ENCODE measurements at places on chromosomes 11 and 22.

DNA sequence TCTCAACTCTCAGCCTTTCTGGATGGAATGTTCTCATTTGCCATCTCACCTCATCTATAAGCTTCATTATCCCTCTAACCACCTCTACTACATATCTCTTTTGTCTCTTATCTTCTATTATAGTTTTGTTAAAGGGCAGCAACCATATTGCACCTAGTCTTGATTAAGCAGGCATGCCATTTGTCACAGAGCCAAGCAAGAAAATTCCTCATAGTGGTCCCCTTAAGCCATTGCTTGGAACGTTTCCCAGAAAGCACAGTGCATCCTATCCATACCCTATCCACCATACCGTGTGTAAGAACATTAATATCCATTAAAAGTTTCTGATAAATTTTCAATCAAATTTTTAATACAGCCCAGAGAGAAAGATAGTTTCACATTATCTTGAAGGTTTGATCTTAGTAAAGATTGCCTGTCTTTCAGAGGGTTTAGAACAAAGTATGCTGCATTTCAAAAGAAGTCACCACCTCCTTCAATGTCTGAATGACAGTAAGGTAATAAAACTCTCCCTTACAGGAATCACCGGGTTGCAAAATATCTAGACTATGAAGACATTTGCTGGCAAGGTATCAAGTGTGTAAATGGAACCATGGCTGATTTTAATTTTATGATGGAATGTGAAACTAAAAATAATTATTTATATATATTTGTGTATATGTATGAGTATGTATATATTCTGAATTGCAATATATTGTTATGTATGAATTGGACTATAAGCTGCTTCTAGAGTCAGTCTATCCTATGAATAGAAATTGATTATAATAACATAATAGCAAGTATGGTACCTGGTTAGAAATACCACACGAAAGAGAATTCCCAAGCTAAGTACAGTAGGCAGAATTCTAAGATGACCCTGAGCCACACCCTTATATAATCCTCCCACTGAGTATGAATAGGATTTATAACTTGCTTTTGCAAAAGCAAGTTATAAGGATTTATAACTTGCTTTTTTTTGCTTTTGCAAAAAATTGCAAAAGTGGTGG lies 1296.3 kb downstream of the LRRC4C start:
- no peak for DNase-seq

DNA sequence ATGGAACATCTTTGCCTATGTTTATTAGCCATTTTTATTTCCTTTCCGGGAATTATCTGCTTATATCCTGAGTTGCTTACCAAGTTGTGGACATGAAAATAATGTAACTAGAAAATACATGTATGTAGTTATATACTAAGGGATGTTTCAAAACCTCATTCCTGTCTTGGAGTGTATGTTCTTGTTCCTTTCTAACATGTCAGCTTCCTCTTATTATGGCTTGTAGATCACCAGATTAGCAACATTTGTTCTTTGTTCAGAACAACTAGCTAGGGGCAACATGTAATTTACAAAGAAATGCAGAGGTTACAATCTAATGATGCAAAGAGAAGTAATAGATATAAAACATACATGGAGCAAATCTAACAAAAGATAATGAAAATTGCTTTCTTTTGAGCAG lies 13.1 kb upstream of the TMEM123 start:
- no peak for DNase-seq

DNA sequence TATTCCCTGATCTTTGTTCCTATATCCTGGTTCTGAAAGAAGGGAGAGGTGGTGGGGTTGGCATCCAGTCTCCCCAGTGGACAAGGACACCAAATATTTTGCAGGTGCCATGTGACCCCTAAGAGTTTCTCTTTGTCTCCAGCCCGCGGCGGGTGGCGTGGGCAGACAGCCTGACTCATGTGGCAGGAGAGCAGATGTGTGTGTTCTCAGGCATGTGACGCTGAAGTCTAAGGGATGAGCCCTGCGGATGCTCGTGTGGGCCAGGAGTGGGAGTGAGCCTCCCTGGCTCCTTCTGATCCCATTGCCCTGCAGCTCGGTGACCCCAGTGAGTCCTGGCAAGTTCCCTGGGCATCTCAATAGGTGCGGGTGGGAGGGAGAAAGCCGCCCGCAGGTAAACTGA lies 94.8 kb upstream of the TBCEL start:
- no peak for DNase-seq

- DNase-seq = no peak
These were observed 8.9 kb downstream of the BRSK2 start for GRCh38 chr11:1398528-1399235.

DNA sequence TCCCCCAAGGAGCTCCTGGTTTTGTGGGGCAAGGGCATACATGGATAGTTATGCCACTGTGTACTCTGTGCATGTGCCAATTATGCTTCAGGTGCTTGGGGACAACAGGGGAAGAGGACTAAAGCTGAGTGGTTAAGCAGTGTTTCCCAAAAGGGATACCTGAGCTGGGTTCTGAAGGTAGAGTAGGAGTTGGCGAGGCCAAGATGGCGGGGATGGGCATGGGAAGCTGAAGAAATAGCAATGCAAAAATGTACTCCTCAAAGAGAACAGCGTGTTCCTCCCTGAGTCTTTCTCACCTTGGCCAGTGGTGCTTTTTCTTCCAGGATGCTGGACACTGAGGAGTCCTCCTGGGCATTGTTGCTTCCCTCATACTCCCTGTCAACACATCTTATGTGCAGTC lies 90.0 kb upstream of the LARGE1 start:
- DNase-seq = no peak

DNA sequence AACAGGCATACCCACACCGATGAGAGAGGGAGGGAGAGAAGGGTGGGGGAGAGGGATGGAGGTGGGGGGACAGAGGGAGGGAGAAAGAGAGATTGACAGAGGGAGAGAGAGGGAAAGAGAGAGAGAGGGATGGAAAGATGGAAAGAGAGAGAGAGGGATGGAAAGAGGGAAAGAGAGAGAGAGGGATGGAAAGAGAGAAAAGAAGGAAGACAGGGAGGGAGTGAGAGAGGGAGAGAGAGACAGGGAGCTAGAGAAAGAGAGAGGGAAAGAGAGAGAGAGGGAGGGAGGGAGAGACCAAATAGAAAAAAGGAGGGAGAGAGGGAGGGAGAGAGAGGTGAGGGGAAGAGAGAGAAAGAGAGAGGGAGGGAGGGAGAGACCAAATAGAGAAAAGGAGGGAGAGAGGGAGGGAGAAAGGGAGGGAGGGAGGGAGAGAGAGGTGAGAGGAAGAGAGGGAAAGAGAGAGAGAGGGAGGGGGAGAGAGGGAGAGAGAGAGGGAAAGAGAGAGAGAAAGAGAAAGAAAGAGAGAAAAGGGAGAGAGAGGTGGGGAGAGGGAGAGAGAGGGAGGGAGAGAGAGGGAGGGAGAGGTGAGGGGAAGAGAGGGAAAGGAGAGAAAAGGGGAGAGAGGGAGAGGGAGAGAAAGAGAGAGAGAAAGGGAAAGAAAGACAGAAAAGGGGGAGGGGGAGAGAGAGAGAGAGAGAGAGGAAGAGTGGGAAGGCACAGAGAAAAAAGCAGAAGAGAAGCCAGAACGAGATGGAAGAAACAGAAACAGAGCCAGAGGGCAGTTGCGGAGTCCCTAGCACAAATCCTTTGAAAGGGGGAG lies 23.8 kb downstream of the MB start:
- DNase-seq = no peak

DNA sequence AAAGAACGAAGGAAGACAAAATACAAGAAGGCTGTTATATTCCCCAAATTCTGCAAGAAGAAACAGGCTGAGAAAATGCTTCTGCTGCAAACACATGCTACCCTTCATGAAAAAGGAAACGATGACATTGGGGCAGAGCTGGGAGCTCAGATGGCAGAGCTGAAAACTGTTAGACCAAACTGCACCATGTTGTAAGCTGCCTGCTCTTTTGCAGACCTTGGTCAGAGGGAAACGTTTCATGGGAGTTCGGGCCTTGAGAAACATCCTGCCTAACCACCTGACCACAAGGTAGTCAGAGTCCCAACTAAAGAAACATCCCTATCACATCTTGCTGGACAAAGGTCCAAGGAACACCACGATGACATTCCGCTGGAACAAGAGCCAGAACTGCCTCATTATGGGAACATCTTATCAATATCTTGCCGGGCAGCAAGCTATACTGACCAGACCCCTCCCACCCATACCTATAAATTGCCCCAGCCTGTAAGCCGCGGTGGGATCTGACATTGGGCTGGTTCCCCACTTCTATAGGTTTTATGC lies 110.7 kb upstream of the CTSC start:
- DNase-seq = no peak

- DNase-seq = no peak
These were observed 72.7 kb downstream of the BRD1 start for GRCh38 chr22:49754696-49755630.

DNA sequence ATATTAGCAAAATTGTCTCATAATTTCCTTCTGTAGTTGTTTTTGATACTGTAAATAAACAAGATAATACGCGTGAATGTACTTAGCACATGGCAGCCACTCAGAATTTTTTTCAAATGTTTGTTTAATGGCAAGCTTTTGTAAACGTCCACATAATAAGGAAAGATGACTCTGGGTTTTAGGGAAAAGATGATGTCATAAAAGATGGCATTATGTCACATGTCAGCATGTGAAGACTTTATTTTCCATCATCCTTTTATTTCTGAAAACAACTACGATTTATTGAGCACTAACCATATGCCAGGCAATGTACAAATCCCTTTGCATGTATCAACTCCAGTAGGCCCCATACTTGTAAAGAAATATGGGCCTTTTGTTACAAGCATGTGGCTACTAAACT lies 139.9 kb downstream of the C11orf91 start:
- no peak for DNase-seq

DNA sequence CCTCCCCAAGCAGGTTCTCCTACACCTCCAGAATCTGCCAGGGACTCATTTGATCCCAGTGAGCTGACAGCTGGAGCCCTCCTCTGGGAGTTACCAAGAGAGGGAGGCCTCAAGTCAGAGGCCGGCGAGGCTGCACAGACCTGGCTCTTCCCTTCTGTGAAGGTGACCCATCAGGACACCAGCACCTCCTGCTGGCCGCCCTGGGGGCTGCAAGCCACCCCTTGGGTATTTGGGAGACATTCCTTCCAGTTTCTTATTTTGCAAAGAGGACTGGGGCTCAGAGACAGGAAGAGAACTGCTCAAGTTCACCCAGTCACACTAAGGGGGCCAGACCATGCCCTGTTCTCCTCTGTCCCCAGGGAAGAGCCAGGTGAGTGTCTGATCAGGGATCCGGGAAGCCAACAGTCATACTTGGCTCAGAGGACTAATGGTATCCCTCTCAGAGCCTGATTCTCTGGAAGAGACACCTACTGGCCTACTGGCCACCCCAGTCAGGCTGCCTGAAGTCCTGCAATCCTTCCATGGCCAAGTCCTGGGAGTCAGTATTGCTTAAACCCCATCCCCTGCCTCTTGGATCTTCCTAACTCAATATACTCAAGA lies 40.5 kb upstream of the RIC3 start:
- no peak for DNase-seq

Measured in stimulated activated CD8-positive, alpha-beta memory T cell treated with anti-CD3 and anti-CD28 coated beads, Interleukin-4, amount 100 ng/mL, for 1 hour (primary cell).